Foreskin fibroblast (primary cell): ENCODE measurements at places on chromosomes 1 and 21.

DNA sequence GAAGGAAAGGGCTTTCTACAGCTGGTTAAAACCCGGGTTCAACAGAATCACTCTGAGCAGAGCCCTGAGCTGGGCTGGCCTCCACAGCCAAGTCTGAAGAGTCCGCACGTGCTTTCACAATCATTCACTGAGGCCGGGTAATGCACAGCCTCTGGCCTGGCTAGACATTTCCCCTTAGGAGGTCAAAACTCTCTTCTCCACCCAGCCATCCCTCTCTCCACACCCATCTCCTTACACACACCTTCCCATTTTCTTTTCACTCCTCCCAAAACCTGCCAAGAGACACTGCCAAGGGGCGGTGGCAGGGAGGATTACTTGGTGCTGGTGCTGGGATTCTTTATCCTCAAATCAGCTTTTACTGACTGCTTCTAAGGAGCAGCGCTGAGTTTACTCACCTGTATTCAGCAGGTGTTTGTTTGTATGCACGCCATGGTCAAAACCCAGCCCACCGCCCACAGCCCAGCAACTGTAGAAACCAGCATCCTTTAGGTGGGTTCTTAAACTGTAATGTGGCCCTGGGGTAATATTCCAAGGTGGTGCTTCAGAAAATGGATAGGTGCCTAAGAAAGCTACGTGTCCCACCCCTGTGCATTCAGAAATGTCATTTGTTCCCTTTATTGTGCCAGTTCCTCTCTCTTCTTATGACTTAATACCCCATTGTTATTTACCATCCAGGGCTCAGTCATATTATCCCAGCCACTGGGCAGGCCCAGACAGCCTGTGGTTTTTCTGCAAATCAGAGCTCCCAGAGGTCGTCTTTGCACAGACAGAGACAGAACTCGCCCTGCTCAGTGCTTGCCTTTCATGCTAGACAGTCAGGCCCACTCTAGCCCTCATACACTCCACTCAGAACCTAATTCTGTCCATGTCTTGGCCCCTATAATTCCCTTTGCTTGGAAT lies 80.2 kb downstream of the ADSS2 start:
- DNase-seq, result no peak

GRCh38 chr1:210144736-210145135 lies 87.9 kb upstream of the SERTAD4 start:
- no peak for DNase-seq

GRCh38 chr1:152185544-152186391 lies 26.7 kb upstream of the RPTN start:
- DNase-seq, result peak; percentile 79

- no peak for DNase-seq
These were observed 94.0 kb downstream of the SLC35F3 start for GRCh38 chr1:233998456-233998855.

DNA sequence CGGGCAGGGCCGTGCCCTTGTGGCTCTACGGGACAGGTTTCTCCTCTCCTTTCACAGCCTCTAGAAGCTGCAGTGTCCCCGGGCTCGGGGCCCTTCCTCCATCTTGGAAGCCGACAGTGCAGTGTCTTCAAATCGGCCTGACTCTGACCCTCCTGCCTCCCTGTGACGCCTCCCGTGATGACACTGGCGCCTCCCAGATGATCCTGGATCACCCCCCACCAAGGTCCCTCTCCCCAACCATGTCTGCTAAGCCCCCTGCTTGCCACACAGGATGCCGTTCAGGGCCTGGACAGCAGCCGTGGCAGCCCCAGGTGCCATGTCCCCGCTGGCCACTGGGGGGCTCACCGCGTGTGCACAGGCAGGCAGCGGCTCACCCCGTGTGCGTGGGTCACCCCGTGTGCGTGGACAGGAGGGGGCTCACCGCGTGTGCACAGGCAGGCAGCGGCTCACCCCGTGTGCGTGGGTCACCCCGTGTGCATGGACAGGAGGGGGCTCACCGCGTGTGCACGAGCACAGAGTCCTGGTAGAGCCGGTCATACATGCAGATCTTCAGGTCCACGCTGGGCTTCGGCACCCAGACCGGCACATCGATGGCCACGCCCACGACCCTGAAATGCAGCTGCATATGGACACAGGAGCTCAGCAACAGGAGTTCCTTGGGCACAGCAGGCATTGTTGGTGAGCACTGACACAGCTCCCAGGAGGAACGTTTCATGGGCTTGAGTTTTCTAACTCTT lies 24.9 kb upstream of the TMEM52 start:
- DNase-seq, result peak; percentile 23

DNA sequence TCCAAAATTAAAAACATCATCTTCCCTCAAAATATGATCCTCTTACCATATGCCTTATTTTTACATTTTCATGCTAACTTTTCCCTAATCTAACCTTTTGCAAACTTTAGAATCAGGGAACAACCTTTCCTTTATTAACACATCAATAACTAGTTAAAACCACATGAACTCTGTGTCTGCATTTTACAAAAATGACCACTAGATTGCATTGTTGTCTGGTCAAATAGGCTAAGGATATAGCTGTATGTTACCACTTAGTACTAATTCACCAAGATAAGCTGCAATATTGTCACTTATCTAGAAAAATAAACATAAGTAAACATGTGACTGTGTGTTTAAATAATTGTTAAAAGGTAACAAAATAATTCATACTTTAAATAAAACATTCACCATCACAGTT lies 82.3 kb downstream of the DENND1B start:
- DNase-seq, result peak; percentile 35

DNA sequence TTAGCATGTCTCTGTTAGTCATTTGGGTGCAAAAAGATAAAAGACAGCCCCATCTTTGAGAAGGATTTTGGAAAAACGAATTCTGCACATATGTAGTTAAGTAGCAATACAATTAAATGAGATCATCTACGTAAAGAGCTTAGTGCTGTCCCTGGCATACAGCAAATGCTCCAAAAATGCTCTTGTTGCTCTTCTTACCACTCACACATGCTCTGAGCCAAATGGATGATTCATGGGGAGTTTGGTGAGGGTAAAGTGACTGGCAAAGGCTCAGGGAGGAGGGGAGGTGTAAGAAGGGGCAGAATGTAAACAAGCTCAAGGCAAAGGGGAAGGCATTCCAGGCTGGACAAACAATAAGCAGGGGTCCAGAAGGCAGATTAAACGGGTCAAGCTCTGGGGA lies 191.9 kb downstream of the AK5 start:
- peak; percentile 94 for DNase-seq

DNA sequence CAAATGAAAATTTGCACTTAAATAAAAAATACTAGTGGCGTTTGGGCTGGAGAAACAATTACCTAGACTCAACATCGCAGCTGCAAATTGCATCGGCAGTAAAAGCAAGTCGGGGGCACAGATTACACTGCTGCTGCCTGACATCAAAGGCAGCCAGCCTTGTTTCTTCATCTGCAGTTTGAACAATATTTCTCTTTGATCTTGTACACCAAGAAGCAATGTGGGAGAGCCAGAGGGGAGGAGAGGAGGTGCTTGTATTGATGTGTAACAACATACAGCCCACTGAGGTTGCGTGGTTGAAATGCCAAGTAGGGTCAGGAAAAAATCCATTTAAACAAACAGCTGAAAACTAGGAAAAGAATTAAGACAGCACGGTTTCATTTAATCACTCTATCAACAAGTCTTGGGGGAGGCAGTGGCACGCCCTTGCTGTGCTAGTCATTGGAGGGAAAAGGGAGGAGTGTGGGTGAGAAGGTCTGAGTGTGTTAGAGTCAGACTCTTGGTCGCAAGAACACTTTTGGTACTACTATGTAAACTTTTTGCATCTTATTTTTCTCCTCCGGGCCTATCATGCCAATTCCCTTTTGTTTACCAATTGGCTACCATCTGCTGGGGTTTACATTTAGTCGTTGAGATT lies 456.5 kb downstream of the OMA1 start:
- no peak for DNase-seq

- no peak for DNase-seq
These were observed 408.0 kb downstream of the MATN1 start for GRCh38 chr1:30315185-30315960.

DNA sequence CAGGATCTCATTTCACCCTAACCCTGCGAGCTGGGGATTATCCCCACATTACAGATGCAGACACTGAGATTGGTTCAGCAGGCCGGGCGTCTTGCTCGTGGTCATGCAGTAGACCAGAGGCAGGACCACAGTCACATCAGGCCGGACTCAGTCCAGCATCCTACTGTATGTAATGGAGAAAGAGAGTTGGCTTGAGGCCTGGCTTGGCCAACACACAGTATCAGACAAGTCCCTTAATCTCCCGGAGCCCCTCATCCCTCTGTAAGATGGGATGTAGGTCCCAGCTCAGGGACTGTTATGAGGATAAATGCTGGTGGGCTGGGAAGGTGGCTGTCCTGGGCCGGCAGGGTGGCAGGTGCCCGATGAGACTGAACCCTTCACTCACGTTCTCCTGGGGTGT lies 66.1 kb upstream of the ACTL8 start:
- DNase-seq, result no peak

- DNase-seq, result no peak
These were observed 171.4 kb upstream of the ZP4 start for GRCh38 chr1:238061967-238062613.

DNA sequence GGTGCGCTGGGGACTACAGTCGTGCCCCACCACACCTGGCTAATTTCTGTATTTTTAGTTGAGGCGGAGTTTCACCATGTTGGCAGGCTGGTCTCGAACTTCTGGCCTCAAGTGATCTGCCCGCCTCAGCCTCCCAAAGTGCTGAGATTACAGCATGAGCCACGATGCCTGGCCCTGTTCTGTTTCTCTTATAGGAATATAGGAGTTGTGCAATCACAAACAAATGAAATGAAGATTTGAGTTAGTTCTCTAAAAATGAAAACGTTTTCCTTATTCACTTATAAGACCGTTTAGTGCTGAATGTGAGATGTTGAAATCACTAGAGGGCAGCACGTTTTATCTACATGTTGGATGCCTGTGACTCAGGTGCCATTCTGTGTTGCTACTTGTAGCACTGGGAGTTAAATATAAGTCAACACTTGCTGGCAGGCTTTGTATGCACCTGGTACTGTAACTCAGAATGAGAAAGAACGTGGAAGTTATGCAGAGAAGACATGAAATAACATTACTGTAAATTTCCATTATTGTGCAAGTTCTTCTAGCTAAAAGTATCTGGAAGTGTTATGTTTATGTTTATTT lies 45.8 kb downstream of the MIGA1 start:
- DNase-seq, result peak; percentile 77

DNA sequence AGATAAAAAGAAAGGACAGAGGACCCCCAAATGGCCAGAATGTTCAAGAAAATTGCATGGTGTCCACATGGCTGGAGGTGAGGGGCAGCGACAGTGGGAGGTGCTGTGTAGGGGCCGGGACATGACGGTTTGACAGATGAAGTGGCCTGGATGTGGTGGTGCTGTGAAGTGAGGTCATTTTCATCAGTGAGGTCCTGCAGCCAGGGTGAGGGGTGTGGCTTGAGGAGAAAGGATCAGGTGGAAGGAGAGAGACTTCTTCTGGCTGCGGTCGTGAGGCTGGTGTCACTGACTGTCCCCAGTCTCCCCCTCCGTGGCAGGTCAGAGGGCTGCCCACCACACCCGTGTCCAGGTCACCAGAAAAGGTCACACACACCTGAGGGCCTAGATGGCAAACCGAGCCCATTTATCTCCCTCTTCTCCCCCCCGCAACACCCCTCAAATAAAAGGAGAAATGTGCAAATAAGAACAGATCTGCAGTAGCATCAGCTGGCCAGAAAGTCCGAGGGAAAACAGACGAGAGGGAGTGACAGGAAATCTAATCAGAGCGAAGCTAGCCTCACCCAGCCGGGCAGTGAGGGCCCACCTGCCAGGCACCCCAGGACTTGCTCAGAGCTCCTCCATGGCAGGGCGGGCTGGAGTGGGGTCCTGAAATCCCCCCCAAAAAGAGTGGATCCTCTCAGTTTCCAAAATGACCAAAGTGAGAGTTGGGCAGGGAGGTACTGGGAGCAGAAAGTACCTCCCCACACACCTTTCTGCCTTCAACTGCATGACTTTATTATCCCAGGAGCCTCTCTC lies 148.5 kb upstream of the EDN2 start:
- no peak for DNase-seq

GRCh38 chr1:45643978-45644377 lies 20.1 kb upstream of the CCDC17 start:
- DNase-seq, result no peak

GRCh38 chr1:159239551-159240220 lies 35.0 kb downstream of the ACKR1 start:
- no peak for DNase-seq

- DNase-seq, result no peak
These were observed 264.5 kb downstream of the MRPL39 start for GRCh38 chr21:25342816-25343215.

DNA sequence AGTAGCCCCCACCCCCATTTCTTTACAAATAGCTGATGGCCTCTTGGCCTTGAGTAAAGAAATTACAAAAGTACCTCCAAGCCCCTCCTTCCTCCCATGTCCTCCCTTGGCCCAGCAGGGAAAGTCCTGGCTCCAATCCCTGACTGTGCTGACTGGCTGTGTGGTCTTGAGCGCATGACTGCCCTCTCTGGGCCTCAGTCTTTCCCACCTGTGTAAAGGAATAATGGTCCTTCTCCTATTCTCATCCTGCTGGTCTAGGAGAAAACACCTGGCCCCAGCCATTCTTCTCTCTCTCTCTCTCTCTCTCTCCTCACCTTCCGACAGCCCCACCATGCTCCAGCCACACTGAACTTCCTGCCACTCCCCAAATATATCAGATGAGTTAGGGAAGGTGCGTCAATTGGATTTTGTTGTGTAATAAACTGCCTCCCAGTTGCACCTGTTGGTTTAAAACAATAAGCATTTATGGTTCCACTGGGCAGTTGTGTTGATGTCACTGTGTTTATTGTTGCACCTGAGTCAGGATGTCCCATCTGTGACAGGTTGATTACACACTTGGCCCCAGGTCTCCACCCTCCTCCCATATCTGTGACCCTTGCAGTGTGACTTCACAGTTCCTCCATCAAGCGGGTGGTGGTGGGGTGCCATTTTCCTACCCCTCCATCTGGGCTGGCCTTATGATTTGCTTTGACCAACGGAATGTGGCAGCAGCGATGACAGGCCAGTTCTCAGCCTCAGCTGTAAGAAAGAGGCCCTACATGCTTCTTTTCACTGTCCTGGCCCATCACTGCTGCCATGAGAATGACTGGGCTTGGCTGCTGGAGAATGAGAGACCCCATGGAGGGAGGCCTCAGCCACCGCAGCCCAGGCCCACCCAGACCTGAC lies 22.3 kb upstream of the LRP8 start:
- no peak for DNase-seq

GRCh38 chr1:228900886-228901392 lies 165.7 kb downstream of the RHOU start:
- no peak for DNase-seq
